ENCODE measurements at places on chromosomes 11 and 22.

DNA sequence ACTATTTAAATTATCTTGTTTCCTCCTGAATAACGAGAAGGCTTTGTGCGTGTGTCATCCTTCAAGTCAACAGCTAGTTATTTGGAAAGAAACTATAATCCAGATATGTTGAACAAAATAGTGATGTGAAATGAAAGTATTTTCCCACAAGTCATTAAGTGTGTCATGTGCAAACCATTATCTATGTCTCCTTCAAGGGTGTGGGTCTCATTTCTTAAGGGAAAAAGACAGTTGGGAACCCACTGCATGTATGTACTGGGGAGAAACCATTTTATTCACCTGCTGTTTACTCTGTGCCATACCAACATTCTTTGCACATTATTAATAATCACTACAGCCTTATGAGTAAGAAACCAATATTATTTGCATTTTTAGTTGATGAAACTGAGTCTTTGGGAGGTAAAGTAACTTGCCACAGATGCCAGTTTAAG is 145.3 kb upstream of the CTSC start:
- no peak for DNase-seq

GRCh38 chr11:70569618-70569890 is 171.2 kb downstream of the CTTN start:
- no peak for DNase-seq

DNA sequence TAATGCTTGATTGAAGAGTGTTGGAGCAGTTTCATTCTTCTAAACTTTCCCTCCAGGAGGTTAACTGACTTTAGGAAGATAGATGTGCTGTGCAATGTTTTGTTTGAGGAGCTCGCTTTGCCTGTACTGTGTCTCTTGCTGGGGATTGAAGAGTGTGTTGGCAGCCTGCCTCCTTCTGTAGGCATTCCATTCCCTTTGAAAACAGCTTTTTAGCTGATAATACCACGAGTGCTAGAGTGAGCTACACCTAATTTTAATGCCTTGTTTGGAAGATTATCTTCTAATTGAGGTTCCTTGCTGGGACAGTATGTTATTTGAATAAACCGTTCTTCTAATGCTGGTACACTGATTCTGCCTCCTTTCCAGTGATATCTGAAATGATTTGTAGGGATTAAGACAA is 7.2 kb downstream of the DDX10 start:
- peak; percentile 22 for DNase-seq

DNA sequence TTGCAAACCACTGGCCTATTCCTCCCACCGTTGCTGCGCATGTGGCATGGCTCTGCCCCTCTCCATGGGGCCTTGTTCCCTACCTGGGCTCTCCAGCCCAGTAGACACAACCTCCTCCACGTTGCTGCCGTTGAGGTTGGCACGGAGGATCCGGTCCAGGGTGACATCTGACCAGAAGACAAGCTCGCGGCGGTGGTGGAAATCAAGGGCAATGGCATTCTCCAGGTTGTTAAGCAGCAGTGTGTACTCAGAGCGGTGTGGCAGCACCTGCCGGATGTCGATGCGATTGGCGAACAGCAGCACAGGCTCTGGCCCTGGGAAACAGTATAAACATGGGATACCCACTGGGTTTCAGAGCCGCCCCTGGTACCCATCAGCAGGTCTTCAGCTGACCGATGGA is 23.8 kb downstream of the LRP4 start:
- no peak for DNase-seq

GRCh38 chr11:65773784-65774411 is 6.9 kb downstream of the AP5B1 start:
- no peak for DNase-seq

GRCh38 chr11:116457336-116458007 is 315.3 kb downstream of the BUD13 start:
- DNase-seq = no peak

DNA sequence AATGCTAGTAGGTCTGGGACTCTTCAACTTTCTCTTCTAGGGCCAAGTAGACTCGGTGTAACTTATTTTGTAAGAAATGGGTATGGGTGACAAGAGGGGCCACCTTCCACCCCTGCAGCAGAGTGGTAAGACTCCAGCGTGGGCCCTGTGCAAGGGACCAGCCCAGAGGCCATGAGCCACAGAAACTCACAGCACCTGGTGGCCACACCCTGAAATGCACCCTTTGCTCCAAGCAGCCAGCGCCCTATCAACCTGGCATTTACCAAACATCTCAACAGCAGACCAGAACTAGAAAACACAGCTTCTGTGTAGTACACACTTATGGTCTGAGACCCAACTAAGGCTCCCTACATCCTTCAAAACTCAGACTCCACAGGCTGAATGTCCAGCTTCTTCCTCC is 5.7 kb downstream of the CDCA5 start:
- DNase-seq = peak; percentile 65

GRCh38 chr11:123434262-123434661 is 4.2 kb downstream of the GRAMD1B start:
- DNase-seq = no peak

DNA sequence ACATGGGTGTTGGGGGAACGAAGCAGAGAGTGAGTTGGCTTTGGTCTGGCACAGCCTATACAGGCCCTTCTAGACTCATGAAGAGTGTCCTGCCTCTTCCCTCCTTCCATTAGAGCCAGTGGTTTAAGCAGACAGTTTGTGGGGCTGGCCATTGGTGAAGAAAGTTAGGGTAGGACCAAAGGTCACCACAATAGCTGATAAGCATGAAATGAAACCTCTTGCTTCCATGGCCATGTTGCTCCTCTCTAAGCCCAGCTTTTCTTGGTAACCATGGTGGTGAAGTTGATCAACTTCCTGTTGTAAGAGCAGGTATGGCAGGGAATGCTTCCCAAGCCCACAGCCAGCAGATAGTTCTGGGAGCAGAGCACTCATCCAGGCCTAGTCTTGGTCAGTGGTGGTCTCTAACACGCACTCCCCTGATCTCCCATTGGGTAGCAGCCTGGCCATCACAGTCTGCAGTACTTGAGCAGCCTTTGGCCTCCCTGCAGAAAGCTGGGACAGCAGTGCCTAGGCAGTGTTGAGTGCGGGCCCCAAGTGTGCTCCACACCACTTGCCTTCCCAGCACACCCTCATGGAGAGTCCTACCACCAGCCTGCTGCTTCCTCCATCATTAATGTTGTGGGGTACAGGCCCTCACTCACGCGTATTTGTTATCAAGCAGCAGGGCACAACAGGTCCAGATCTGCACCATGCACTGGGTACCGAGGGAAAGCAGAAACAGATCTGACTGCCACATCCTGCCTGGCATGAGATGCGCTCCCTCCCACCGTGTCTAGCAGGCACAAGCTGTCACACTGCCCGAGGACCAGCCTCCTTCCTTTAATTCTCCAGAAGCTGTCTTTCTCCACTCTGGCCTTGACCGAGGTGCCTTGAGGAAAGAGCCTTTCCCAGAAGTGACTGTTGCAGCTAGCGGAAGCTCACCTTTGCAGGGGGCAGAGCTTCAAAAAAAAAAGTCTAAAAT is 65.8 kb upstream of the SUSD2 start:
- DNase-seq = no peak

DNA sequence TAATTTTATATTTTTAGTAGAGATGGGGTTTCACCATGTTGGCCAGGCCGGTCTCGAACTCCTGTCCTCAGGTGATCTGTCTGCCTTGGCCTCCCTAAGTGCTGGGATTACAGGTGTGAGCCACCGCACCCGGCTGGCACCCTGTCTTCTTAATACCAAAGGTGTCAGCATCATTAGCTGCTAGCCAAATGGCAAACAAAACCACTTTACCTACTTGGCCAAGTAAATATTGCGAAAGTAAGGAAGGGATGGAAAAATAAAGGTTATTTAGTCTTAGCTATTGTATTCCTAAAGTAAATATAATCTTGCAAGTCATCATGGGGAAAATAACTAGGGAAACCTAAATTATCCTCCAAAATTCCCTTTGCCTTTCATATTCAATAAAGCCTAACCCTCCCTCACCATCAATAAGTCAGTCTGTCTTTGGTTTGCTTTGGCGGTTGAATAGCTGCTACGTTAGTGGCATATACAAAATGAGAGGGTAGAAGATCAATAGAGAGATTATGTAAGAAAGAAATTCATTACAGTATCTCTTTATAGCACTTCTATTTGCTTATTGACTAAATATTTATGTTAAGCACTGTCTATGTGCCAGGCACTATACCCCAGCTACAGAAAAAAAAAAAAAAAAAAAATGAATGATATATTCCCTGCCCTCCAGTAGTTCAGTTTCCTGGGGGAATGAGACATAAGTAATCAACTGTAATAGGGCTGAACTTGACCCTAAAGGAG is 40.2 kb upstream of the CFAP300 start:
- no peak for DNase-seq

DNA sequence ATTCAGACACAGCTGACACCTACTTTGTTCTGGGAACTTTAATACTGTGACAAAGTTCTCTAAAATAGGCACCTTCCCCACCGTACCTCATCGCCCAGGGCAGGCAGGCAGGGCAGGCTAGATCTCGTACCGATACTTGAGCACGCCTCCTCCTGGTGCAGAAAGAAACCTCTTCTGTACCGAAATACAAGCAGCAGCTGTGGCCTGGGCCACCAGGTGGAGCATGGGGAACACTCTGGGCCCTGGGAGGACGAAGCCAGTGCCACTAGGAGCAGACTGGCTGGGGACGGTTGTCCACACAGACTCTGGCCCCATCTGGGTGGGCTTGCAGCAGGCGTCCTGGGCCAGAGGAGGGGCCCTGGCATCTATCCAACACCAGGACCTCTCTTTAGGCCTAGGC is 12.8 kb downstream of the PMM1 start:
- peak; percentile 84 for DNase-seq

GRCh38 chr11:119384332-119384731 is 2.8 kb upstream of the USP2 start:
- DNase-seq = no peak

GRCh38 chr11:133024301-133024700 is 508.0 kb downstream of the OPCML start:
- no peak for DNase-seq

DNA sequence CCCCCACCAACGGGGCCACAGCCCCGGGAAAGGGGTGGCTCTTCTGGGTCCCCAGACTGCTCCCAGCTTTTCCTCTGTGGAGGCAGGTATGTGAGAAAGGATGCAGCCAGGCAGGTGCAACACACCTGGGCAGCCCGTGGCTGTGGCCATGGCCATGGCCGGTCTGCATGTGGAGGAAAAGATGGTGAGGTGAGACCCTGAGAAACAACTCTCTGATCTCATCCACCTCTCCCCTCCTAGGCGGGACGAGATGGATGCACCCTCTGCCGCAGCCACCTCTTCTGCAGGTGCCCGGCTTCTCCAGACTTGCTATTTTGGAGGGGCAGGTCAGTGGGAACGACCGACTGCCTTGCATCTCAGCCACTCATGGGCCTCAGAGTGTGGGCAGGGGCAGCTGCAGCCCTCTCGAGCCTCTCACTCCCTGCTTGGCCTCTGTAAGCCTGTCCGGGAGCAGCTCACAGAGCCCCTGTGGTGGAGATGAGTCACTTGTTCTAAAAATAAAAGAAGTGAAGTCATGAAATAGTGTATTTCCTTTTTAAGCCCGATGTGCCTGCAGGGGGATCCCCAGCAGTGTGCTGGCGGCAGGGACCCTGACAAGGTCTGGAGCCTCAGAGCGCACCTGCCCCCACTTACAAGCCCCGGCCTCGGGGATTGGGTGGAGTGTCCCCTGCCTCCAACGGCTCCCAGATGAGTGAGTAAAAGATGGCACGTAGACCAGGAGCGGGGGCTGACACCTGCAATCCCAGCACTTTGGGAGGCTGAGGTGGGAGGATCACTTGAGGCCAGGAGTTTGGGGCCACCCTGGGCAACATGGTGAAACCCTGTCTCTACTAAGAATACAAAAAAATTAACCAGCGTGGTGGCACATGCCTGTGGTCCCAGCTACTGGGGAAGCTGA is 10.7 kb downstream of the SMIM38 start:
- no peak for DNase-seq

DNA sequence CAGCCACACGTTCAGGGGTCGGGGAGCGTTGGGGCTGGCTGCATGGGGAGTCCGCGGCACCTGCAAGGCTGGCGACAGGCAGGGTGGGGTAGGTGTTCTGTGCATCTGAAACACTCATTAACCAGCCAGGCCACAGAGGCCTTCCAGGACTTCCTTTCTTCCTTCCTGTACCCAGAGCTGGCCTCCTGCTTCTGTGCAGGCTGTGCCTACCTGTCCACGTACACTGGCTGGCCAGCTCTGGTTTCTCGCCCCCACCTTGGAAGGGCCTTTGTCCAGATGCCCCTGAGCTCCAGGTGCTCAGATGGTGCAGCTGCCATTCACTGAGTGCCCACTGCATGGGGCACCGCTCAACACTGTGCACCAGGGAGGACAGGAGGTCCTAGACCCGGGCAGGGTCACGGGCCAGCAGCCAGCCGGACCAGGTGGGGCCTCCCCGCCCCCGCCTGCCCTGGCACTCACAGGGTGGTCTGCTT is 15.9 kb downstream of the TTLL12 start:
- no peak for DNase-seq

DNA sequence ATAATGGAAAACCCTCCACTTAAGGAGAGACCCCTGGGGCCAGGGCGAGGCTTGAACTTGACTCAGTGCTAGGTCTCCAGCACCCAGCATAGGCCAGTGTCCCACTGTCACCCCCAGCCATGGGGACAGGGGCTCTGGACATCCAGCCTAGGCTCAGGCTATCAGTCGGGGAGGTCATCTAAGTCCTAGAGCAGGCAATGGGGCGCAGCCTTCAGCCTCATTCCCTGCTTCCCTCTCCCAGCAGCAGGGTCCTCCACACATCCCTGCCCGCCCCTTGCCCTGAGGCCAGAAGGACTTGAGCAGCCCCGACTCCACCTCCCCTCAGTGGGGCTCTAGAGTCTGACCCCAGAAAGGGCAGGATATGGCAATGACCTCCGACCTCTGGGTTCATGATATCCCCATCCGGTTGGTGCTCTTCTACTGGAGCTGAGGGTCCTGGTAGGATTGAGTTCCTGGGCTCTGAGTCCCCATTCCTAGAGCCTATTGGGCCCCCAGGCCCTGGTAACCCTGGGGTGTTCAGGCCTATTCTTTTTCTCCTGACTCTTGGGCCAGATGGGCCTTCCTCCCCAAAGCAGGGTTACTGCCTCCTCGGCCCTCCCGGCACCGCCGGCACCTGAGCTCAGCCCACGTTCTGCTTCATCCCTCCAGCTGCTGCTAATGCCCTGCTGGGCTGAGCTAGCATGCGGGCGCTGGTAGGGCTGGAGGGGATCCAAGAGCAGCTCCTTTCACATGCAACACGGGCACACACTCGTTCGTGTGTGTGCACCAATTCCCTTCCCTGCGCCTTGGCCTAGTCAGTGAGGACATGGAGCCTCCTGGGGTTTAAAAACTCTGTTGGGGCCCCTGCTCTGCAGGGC is 4.4 kb downstream of the CST6 start:
- DNase-seq = no peak

GRCh38 chr11:12469451-12469850 is 92.1 kb downstream of the PARVA start:
- DNase-seq = no peak

- DNase-seq = no peak
Observed at GRCh38 chr11:31803813-31804311, 7.3 kb downstream of the PAX6 start.

- no peak for DNase-seq
Observed at GRCh38 chr11:65891219-65892136, 1.0 kb downstream of the CCDC85B start.

DNA sequence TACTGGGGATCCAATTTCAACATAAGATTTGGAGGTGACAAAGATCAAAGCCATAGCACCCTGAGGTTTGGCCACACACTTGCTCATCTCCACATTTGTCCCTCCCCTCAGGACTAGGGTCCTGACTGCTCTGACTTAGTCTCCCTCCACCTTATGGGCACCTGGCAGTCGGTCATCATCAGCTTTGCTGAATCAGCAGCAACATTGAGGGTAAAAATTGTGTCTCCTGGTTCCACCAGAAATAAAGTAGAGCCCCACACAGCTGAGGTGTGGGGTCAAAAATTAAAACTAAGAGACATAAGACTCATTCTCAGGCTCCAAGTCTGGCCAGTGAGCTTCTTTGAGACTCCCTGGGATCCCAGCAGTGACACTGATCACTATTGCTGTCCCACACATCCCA is 56.2 kb downstream of the GGTLC2 start:
- DNase-seq = no peak

All from hematopoietic multipotent progenitor cell treated with erythropoietin and hydrocortisone succinate and interleukin-3 and kit ligand, for 15 days (in vitro differentiated cells).